ENCODE measurements at places on chromosomes 1 and 21.
A peak's percentile ranks its signal among the peaks of the same experiment; 100 is the strongest.

DNA sequence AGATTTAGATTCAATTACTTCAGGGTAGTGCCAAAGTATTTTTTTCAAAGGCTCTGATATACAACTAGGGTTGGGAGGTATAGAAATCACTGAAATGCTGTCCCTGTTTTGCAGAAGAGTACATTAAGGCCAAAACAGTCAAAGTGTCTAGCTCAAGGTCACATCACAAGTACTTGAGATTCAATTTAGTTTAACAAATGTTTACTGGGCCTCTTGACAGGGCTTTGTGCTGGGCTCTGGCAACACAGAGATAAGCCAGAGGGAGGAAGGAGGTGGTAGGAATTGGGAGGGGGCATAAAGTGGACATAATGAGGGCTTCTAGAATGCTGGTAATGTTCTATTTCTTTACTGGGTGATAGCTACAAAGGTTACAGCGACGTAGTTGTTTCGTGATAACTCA, 2.3 kb upstream of the SLC9A1 start:
- no peak for DNase-seq

GRCh38 chr1:5507340-5507739, 484.9 kb downstream of the NPHP4 start:
- DNase-seq, result no peak

DNA sequence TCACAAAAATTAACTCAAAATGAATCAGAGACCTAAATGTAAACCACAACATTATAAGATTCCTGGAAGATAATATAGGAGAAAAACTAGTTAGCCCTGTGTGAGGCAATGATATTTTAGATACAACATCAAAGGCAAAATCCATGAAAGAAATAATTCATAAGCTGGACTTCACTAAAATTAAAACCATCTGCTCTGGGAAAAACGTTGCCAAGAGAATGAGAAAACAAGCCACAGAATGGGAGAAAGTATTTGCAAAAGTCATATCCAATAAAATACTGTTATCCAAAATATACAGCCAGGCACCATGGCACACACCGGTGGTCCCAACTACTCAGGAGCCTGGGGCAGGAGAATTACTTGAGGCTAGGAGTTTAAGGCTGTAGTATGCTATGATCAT, 70.3 kb downstream of the SYF2 start:
- DNase-seq, result no peak

- peak; percentile 75 for DNase-seq
These were observed 69.0 kb downstream of the SLC35A3 start for GRCh38 chr1:100038660-100039287.

- peak; percentile 64 for DNase-seq
These were observed 39.8 kb upstream of the RAB4A start for GRCh38 chr1:229230893-229231753.

DNA sequence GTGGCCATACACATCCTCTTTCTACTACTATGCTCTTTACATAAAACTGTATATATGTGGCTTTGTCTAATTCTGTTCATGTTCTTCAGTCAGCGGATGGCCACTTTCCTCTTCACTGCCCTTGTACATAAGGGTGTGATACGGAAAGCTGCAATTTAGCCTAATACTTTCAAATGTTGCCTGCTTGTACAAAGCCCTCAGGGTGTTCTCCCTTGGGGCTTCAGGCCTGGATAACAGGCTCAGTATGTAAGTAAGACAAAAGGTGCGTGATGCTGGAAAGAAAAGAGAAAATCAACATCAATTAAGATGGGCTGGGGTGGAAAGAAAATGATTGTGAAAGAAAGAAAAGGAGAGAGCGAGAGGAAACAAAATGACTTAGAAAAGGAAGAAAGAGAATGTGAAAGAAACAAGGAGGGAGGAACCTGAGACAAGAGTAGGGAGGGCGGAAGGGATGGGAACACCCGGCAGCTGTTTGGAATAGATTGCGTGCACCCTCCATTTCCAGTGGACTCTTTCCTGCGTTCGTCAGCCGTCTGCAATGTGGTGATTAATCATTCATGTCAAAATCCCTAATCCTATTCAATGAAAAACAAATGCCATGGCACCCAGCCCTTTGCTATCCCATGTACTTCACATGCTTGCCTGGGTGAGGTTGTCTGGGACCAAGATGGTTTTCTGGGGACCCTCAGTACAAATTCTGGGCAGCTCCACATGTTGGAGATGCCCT, 553.6 kb downstream of the NUF2 start:
- DNase-seq, result no peak

GRCh38 chr1:216178281-216178680, 245.0 kb downstream of the USH2A start:
- DNase-seq, result no peak
